ENCODE measurements at places on chromosomes 4 and X. TPM values are rescaled to one million over a fixed set of nuclear protein-coding genes. Genes with fewer than 3 reads are reported as not detected.

SHISA3 gene
- 0.28 TPM for total RNA-seq

BEX5 gene
- total RNA-seq, result not detected

NAP1L3 gene
- 3.8 TPM for total RNA-seq

GAGE12E gene
- total RNA-seq, result not detected

DNA sequence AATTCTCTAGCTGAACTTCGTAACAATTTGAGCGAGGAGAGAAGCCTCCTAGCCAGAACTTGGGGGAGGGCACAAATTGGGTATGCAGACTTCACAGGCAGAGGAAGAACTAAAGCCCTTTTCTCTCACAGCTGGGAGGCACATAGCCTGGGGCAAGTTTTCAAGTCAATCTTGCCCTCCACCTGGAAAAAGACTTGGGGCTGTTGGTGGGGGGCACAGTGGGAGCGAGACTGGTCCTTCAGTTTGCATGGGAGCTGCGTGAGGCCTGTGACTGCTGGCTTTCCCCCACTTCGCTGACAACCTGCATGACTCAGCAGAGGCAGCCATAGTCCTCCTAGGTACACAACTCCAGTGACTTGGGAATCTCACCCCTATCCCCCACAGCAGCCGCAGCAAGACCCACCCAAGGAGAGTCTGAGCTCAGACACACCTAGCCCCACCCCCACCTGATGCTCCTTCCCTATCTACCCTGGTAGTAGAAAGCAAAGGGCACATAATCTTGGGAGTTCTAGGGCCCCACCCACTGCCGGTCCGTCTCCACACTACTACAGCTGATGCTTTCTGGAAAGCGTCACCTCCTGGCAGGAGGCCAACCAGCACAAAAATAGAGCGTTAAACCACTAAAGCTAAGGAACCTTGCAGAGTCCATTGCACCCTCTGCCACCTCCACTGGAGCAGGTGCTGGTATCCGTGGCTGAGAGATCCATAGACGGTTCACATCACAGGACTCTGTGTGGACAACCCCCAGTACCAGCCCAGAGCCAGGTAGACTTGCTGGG, 160.8 kb downstream of the CBLL2 start:
- H3K4me3 ChIP-seq, result no peak overlapping the region
- no peak overlapping the region for H3K27ac ChIP-seq
- DNase-seq, result no peak

- H3K27me3 ChIP-seq, result no peaks in the 10 kb centered on the region
- H3K27ac ChIP-seq, result no peak overlapping the region
- no peaks in the 10 kb centered on the region for H3K36me3 ChIP-seq
- no peaks in the 10 kb centered on the region for H3K4me1 ChIP-seq
- H3K4me3 ChIP-seq, result no peak overlapping the region
- no peak for DNase-seq
These were observed 57.4 kb upstream of the PITX2 start for GRCh38 chr4:110680265-110680664.

DNA sequence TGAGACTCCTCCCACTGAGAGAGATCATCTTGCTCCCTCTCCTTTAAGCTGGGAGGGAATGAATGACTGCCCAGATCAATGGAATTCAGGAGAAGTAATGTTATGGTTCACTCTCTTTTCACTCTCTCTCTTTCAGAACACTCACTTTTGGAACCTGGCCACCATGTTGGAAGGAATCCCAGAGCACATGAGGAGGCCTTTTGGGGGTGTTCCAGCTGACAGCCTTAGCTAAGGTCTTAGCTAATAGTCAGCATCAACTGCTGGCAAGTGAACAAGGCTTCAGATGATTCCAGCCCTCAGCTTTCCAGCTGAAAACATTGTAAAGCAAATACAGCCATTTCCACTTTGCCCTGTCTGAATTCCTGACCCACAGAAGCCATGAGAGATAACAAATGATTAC, 124.0 kb upstream of the CLNK start:
- H3K36me3 ChIP-seq, result no peaks in the 10 kb centered on the region
- H3K4me1 ChIP-seq, result no peaks in the 10 kb centered on the region
- no peak for DNase-seq

- no peak for DNase-seq
- no peak overlapping the region for H3K4me3 ChIP-seq
- no peaks in the 10 kb centered on the region for H3K4me1 ChIP-seq
- no peaks in the 10 kb centered on the region for H3K36me3 ChIP-seq
- H3K27ac ChIP-seq, result no peak overlapping the region
- no peaks in the 10 kb centered on the region for H3K27me3 ChIP-seq
These were observed 382.4 kb downstream of the TRAM1L1 start for GRCh38 chr4:116702949-116703348.

GRCh38 chr4:16386711-16387320, 160.5 kb upstream of the TAPT1 start:
- no peak overlapping the region for H3K4me3 ChIP-seq
- no peaks in the 10 kb centered on the region for H3K4me1 ChIP-seq
- DNase-seq, result no peak
- no peak overlapping the region for H3K27ac ChIP-seq
- H3K27me3 ChIP-seq, result no peaks in the 10 kb centered on the region
